ENCODE measurements at places on chromosomes 5 and 9. TPM values are rescaled to one million over a fixed set of nuclear protein-coding genes. Genes with fewer than 3 reads are reported as not detected.

PCDHB6 gene
- total RNA-seq, result 0.88 TPM

ZNF483 gene
- 0.56 TPM for total RNA-seq

KLF9 gene
- 5.4 TPM for total RNA-seq

IDNK gene
- 7.9 TPM for total RNA-seq

SLC2A6 gene
- total RNA-seq, result 17.2 TPM

ANKRD33B gene
- total RNA-seq, result 8.0 TPM

ADAMTS6 gene
- 0.15 TPM for total RNA-seq

PRDM9 gene
- total RNA-seq, result not detected

RMRP gene
- 4.7 TPM for total RNA-seq

CNTNAP3B gene
- total RNA-seq, result 10.3 TPM

DMRTA1 gene
- 0.56 TPM for total RNA-seq

GABRP gene
- total RNA-seq, result not detected

FGD3 gene
- total RNA-seq, result 0.18 TPM

CNTLN gene
- total RNA-seq, result 5.8 TPM

FOXD4L3 gene
- not detected for total RNA-seq

SPINK6 gene
- total RNA-seq, result 0.27 TPM

SCGB3A2 gene
- total RNA-seq, result not detected

CCDC192 gene
- not detected for total RNA-seq

FSD1L gene
- 5.1 TPM for total RNA-seq

SMIM33 gene
- not detected for total RNA-seq

CACNA1B gene
- 0.03 TPM for total RNA-seq

N4BP3 gene
- total RNA-seq, result 0.74 TPM

PCDHB14 gene
- 0.06 TPM for total RNA-seq

GALT gene
- total RNA-seq, result 14.0 TPM

PDE6A gene
- total RNA-seq, result 0.30 TPM

TICAM2 gene
- 1.5 TPM for total RNA-seq

INSL4 gene
- 17.1 TPM for total RNA-seq

ECM2 gene
- 0.11 TPM for total RNA-seq

DENND4C gene
- 17.8 TPM for total RNA-seq

SLC4A9 gene
- total RNA-seq, result not detected

PCDHB11 gene
- total RNA-seq, result not detected

ANKRD31 gene
- 0.06 TPM for total RNA-seq

BHMT gene
- not detected for total RNA-seq

RGS7BP gene
- not detected for total RNA-seq

LECT2 gene
- total RNA-seq, result not detected

Data from A549 treated with dexamethasone at 1 μM for 4 hours (cell line).